Stimulated activated CD4-positive, alpha-beta T cell treated with anti-CD3 and anti-CD28 coated beads, Interleukin-2, amount 100 ng/mL, for 48 hours (primary cell): ENCODE measurements at places on chromosomes 3 and 15.

DNA sequence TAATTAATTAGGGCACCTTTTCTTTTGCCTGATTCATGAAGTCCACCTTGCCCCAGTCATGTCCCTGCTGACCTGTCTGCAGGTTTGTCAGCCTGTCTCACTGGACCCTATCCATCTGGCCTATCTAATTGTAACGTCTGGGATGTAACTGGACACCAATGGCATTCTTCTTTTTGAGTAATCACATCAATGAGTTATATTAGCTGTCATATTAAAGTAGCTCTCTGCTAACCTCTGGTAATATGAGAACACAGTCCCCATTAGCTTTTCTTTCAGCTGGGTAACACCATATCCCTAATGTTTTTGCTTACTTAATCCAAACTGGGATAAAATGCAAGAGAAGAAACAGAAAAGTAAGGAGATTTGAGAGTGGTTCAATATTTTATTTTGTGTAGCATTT is 166.2 kb upstream of the VEPH1 start:
- no peak for DNase-seq

GRCh38 chr15:95558131-95558530 is 772.4 kb upstream of the NR2F2 start:
- DNase-seq = no peak

DNA sequence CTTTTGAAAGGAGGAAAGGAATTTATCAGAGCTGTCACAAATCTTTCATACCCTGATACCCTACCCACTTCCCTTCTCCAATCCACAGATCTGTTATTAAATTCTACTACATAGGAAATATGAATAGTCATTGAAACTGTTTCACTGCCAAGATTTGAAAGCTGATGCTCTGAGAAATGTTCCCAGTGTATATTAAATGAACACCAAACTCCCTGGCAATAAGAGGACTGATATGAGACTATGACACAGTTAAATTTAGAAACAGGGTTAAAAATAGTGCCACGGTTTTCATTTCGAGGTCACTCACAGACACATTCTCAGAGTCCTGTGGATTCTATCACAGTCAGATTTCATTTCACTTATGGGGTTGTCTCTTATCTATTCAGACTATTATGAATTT is 27.2 kb upstream of the GBE1 start:
- DNase-seq = no peak

- no peak for DNase-seq
Measured at GRCh38 chr3:155790272-155790925, 15.7 kb downstream of the C3orf33 start.

- DNase-seq = no peak
Measured at GRCh38 chr15:64970698-64971097, 19.0 kb downstream of the SPG21 start.

DNA sequence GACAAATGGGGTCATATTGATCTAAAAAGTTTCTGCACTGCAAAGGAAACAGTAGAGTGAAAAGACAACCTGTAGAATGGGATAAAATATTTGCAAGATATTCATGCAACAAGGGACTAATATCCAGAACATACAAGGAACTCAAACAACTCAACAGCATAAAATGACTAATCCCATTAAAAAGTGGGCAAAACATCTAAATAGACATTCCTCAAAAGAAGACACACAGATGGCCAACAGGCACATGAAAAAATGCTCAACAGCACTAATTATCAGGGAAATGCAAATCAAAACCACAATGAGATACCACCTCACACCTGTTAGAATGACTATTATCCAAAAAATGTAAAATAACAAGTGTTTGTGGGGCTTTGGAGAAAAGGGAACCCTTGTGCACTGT is 8.8 kb downstream of the SLC12A8 start:
- DNase-seq = no peak

DNA sequence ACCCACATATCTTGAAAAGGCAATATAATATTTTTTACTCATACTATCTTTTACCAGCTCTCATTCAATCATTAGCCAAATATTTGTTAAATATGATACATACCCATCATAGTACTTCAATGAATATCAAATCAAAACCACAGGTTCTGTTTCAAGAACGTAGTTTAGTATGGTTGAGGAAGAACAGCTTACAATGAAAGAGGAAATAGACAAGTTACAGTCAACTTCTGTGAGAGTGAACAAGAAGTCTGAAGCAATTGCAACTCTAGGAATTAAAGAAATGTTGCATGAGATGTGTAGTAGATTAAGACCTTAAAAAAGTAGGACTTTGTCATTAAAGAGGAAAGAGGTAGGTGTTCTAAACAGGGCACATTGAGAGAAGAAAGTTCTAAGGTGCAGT is 9.3 kb downstream of the BCHE start:
- no peak for DNase-seq

- DNase-seq = no peak
Measured at GRCh38 chr15:51883271-51883837, 53.9 kb downstream of the TMOD3 start.

DNA sequence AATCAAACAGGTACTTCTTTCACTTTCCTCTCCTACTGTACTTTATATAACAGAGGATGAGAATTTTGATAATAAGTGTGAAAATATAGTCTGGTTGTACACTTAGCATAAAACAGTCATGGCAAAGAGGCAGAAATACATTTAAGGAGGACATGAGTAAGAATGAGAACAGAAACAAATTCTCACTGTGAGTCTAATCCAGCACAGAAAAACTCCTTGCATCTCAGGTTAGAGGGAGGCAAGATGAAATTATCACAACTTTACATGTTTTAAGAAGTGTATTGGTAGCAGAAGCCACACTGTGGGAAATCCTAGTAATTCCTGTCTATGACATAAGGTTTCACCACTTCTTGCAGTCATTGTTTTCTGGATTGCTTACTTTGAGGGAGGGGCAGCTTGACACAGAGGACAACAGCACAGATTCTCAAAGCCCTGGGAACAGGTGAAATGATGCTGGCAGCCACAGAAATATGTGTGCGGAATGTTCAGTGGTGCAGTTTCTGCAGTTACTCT is 733.6 kb upstream of the GBE1 start:
- no peak for DNase-seq

- DNase-seq = no peak
Measured at GRCh38 chr15:74374648-74375302, 7.3 kb upstream of the CYP11A1 start.

- no peak for DNase-seq
Measured at GRCh38 chr3:47425383-47425778, 44.6 kb downstream of the PTPN23 start.

GRCh38 chr15:55969582-55969981 is 23.8 kb downstream of the NEDD4 start:
- no peak for DNase-seq

- DNase-seq = no peak
Measured at GRCh38 chr3:67288466-67289106, 290.5 kb downstream of the KBTBD8 start.

DNA sequence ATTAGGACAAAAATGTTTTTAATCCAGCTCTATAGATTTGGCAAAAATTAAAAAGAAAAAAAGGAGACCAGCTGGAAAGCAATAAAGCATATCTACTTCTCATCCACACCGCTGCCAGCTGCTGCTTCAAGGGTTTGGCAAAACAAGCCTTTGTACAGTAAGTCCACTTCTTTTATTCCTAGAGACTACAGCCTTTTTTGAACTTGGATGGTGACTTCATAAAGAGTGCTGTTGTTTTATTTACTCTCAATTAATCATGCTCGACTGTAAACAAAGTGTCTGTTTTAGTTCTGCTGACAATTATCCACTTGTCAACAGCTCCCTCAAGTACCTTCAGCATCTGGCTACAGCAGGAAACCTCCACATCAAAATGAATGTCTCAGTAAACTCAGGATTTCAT is 12.3 kb upstream of the FOXB1 start:
- no peak for DNase-seq

- DNase-seq = peak; percentile 12
Measured at GRCh38 chr3:101521211-101521701, 8.2 kb upstream of the SENP7 start.

GRCh38 chr15:67700023-67700422 is 125.3 kb upstream of the SKOR1 start:
- DNase-seq = no peak

DNA sequence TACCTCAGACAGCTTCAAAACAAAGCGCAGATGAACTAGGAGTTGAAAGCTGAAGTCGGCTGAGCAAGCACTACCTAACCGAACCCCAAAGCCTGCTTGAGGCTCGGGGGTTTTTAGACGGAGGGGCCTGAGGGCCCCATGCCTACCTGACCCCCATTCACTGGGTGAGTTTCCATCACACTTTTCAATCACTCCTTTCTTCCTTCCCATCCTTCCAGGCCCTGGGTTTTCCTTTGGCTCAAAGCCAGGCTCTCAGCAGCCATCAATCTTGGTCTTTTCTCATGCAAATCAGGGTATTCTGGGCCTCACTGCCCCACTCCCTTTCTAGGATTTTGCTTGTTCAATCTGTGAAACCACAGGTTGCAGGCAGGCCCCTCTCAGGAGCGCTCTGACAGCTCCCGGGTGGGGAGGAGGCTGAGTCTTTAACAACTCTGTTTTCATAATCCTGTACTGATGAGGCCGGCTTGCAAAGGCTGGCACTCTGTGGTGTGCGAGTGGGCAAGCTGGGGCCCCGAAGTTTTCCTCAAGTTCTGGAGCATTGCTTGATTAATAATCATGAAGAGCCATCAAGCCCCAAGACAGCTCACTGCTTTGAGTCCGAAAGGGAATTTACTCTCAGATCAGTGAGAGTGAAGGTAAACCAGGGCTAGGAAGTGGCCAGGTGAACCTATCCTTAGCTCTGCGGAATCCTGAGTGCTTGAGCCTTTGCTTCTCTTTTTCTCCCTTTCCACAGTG is 97.6 kb downstream of the FRMD4B start:
- peak; percentile 38 for DNase-seq

DNA sequence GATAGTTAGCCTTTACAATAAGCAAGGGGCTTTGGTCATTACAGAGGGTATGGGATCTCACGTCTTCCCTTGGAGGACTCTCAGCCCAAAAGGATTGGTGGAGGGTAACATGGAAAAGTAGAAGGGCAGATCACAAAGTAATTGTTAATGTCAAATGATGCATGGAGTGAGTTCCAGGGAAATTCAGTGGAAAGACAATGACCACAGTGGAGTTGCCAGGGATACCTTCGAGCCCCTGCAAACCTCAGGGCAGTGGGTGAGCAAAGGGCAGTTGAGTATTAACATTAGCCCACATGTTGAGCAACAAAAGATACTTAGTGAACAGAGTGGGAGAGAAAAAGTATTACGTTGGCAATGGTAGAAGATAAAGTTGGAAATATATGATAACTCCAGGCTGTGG is 593.4 kb upstream of the NR2F2 start:
- no peak for DNase-seq

DNA sequence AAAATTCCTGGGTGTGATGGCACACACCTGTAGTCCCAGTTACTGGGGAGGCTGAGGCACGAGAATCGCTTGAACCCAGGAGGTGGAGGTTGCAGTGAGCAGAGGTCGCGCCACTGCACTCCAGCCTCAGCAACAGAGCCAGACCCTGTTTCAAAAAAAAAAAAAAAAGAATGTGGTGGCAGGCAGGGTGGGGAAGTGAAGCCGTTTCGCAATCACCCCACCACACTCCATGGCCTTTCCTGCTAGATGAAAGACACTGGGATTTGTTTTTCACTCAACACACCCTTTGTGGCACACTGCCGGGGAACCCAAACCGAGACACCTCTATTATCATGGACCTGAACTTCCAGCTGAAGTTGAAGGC is 172.4 kb upstream of the IQSEC1 start:
- DNase-seq = no peak

- no peak for DNase-seq
Measured at GRCh38 chr15:82136120-82136519, 90.3 kb upstream of the MEX3B start.

GRCh38 chr3:32262201-32262600 is 23.7 kb downstream of the CMTM8 start:
- no peak for DNase-seq

- no peak for DNase-seq
Measured at GRCh38 chr15:93809516-93809915, 421.8 kb upstream of the MCTP2 start.

DNA sequence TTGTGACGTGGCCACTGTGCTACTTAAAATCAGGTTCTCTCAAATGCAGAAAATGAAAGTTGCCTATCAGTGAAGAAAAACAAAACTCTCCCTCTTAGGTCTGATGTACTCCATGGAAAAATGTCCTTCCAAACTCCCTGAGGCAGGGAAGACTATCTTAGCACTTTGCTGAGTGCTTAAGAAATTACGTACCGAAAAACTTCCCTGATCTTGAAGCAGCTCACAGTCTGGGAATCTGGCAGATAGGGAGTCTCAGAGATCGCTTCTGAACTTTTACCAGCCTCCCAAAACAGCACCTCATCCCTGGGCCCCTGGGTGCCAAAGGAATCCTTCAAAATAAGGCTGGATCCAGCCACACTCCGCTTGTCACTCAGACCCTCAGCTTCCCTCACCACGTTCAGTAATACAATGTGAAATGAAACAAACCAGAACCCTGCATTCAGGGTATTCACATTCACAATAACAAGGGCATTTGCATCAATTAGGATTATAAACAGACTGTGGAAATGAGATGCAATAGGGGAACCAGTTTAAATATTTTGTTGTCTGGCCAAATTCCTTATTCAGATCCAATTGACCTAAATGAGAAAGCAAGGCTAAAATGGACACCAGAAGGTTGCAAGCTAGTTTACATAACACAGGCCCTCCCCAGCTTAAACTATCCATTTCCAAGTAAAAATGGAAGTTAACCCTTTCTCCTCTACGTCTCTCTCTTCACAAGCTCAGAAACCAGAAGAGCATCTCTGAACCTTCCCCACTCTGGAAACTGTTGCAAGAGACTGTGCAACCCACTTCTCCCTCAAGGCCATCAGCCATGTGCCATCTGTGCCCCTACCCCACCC is 20.9 kb downstream of the OSBPL10 start:
- DNase-seq = no peak

DNA sequence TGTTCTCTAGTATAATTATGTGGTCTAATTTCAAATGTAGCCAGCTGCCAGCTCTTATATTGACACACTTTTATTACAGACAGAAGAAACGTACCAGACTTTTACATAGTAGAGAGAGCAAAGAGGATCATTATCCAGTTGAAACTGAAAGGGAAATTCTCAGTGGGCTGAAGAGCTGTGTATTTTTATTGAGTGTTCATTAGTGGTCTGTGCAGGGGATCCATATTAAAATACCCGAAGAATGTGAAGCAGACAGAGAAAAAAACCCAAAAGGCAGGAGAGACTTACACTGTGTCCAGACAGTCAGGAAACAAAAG is 41.3 kb downstream of the MYRIP start:
- DNase-seq = no peak

DNA sequence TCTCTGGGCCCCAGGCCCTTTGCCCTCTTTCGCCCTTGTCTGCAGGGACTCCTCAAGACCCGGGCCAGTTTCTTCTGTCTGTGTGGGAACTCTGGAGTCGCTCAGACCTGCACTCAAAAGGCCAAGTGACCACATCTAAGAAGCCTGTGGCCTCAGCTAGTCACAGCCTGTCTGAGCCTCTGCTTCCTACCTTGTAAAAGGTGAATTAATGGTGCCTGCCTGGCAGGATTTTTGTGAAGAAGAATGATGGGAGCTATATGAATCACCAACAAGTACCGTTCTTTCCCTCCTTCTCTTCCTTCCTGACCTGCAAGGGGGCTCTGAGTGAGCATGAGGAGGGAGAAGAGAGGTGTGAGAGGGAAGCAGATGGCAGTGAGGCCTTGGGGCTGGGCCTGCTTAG is 7.5 kb downstream of the PLIN1 start:
- no peak for DNase-seq
